Breast epithelium (tissue), 4 donors: ENCODE measurements at places on chromosomes 7 and 10. TPM values are rescaled to one million over a fixed set of nuclear protein-coding genes. Genes with fewer than 3 reads are reported as not detected.

Gene ADARB2
- 2.0 TPM for total RNA-seq

Gene GIMAP7
- total RNA-seq, result 9.4 TPM

Gene SLC26A5
- total RNA-seq, result 0.48 TPM

Gene TMEM26
- total RNA-seq, result 17.4 TPM

Gene HOXA3
- total RNA-seq, result 4.5 TPM

Gene HTR7
- total RNA-seq, result 1.8 TPM

Gene TRIM50
- 1.4 TPM for total RNA-seq

Gene FKBP6
- not detected for total RNA-seq

DNA sequence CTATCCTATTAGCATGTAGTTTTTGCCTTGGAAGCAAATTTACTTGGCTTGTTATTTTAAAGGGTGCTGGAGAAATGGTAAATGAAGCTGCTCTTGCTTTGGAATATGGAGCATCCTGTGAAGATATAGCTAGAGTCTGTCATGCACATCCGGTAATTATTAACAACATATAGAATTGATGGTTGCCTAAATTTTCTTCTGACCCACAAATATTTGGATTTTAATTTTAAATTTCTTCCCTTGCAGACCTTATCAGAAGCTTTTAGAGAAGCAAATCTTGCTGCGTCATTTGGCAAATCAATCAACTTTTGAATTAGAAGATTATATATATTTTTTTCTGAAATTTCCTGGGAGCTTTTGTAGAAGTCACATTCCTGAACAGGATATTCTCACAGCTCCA, 28.0 kb downstream of the DLD start:
- DNase-seq, result no peak

DNA sequence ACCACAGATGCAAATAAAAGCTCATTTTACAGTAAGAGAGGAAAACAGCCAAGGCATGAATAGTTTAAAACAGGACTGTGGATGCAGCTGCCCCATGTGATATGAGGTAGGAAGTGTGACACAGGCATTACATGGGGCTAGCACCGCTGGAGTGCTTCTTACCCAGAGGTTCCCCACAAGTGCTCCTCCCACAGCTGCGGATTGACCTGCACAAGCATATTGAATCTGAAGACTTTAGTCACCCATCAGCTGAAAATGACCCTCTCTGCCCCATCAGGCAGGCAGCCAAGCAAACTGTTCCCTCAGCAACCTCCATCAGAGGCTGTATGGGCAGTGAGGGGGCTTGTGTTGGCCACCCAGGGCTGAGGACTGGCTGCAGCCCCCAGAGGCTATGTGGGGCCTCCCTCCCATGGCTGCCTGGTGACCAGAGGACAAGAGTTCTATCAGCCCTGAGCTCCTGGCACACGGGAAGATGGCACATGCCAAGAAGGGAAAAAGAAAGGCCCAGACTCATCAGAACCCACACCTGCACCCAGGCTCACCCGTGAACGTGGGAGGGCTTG, 98.7 kb downstream of the TCERG1L start:
- no peak for DNase-seq

DNA sequence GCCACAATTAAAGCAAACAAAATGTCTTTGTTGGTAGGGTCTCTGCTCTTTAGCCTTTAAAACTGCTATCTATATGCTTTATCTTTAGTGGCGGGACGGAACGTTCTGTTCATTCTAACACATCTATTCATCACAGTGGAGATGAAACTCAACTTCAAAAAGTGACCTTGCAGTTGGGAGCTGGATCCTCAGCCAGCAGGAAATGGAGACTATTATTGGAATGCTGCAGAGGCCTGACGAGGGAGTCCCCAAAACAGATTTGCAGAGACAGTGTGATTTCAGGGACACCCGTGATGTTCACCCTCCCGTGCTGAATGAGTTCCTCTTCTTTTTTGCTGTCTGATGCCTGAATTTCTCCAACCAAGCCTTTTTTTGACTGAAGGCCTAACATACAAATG, 306.0 kb upstream of the SHH start:
- no peak for DNase-seq

DNA sequence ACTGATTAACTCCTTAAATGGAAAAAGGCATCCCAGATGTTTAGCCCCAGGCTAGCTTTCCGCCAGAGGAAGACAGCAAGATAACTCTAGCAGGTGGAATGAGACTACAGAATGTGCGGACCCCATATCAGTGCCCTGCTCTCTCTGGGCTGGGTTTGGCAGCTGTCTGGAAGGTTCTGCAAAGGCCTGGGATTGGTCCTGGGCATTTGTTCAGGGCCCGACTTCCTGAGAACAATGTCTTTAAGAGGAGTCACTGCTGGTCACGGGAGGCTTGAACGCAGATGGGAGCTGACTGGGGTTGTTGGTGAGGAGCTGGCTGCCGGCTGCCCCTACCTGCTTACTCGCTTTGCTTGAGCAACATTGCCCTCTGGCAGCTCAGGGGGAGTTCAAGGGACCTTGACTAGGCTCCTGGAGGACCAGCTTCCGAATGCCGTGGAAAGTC, 130.6 kb upstream of the BTBD16 start:
- DNase-seq, result no peak

DNA sequence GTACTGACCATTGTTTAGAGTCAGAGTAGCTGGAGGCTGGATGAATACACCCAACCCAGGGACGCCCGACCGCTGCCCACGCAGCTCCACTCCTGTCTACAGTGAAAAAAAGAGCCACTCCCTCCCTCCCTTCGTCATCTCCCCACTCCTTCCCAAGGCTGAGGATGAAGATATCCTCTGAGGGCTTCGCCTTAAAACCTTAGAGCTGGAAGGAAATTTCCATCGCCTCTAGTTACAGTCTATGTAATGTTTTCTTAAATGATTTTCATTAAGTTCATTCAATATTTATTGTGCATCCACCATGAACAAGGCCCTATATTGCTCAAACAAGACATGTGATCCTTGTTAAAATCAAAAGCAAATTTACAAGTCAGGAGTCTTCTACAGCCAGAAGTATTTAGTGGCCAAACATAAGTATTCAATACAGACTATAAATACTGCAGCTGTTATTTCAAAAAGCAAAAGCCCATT, 11.3 kb upstream of the SLIT1 start:
- no peak for DNase-seq

DNA sequence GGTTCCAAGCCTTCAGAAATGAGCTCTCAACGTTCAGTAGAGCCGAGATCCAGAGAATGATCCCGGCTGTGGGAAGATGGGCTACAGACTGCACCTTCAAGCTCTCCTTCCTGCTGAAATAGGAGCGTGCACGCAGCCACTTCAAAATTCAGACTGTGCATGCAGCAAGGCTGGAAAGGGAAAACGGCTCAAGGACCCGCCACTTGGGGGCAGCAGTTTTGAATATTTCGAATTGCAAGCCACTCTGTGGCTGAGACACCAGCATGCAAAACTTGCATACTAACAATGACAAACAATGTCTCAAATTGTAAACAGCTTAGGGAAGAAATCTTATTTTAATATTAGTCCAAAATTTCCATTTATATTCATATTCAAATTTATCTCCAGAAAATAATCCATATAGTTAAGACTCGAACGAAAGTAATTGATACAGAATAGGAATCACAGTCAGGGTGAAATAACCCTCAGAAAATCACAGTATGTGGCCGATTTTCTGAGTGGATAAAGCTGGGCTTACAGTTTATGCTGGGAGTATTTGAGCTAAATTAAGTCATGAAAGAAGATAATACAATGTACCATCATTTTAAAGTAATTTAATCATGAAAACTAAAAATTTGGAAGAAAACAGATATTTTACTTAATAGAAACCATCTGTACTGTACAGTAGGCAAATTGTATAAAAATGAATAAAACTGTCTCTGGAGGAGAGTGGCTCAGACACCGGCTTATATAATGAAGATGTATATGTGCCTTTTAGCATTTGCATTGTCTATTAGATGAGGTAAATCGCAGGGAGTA, 137.9 kb upstream of the MKI67 start:
- peak; percentile 68 for DNase-seq

DNA sequence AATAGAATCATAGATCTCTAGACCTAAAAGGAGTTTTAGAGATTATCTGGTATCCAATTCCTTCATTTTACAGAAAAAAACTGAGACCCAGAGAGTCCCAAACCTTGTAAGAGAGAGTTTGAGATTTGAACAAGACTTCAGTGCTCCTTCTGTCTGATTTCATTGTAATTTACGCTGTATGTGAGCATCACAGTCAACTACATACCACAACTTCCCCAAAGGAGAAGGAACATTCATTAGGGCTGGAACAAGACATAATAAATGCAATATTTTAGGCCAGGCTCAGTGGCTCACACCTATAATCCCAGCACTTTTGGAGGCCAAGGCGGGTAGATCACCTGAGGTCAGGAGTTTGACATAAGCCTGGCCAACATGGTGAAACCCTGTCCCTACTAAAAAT, 17.3 kb upstream of the PRKAR2B start:
- no peak for DNase-seq

- no peak for DNase-seq
Observed at GRCh38 chr7:36677769-36678437, 46.4 kb downstream of the AOAH start.

DNA sequence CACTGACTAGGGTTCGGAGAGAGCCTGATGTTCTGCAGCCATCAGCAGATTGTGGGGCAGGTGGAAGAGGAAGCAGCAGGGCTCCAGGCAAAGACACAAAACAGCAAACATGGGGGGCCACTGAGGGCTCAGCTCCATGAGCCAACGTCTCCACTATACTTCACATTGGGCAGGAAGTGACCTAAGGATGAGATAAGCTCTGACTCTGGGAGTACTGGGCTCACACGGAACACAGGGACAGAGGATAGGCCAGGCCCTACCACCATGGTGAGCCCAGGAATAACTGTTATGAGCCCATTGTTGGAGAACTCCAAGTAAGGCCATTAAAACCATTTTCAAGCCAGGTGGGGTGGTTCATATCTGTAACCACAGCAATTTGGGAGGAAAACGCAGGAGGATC, 14.9 kb upstream of the MRPS24 start:
- DNase-seq, result no peak

DNA sequence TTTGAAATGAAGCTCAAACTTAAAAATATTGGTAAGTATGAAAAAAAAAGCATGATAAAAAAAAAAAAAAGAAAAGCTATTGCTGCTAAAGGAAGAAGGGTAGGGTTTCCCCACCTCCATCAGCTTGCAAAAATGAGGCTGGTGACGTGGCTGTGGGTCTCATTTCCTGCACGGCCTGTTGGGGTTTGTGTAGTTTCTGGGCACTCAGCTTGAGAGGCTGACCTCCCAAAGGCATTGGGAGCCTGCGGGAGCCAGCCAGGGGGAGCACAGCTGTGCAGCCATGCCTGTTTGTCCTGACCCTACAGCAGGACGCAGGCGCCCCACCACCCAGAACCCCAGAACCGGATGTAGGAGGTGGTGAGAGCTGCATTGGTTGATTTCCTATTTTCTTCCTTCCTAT, 48.8 kb upstream of the CARD11 start:
- peak; percentile 20 for DNase-seq

DNA sequence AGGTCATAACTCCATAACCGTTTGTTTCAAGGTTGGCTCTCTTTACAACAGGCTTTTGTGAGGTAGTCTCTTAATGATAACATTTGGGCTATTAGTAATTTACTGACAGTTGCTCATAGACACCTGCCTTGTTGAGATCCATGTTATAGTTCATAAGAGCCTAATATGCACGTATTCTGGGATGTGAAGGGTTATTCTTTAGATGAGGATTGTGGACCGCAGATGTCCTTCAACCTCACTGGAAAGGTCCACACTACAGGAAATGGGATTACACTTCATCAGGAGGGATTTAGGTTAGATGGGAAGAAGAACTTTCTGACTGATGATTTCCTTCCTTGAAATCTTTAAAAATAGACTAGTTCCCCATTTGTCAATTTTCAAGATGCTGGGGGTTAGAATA, 62.8 kb downstream of the SAMD9 start:
- no peak for DNase-seq
